Mesendoderm (in vitro differentiated cells): ENCODE measurements at places on chromosomes 11 and 22.

DNA sequence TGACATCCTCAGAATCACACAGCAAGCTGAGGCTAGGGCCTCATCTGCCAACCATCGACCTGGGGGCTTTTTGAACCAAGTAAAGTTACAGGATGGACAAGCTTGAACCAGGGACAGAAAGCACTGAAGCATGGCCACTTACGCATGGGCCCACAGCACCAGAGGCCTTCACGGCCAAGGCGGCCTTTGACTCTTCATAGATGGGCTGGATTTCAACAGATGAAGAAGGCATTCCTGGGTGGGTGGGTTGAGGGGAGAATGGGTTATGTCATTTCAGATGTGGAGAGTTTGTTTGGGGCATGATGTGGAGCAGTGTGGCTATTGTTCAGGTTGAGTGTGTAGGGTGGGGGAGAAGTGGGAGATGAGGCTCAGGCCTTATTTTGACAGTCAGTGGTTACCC lies 60.2 kb downstream of the LRRC32 start:
- DNase-seq = no peak

GRCh38 chr11:64885367-64886286 lies 7.2 kb upstream of the EHD1 start:
- DNase-seq = no peak

DNA sequence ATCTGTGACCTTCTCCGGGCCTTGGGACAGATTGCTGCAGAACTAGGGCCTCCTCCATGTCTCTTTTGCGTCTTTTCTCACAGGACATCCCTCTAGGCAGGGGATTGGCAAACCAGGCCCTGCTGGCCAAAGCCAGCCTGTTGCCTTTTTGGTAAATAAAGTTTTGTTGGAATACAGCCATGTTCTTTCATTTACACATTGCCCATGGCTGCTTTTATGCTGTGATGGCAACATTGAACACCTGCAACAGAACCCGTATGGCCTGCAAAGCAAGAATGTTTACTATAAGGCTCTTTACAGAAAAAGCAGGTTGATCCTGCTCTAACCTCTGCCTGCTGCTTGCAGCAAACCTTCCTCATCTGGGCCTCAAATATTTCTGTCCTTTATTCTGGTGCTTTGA lies 56.8 kb upstream of the B3GAT1 start:
- no peak for DNase-seq

DNA sequence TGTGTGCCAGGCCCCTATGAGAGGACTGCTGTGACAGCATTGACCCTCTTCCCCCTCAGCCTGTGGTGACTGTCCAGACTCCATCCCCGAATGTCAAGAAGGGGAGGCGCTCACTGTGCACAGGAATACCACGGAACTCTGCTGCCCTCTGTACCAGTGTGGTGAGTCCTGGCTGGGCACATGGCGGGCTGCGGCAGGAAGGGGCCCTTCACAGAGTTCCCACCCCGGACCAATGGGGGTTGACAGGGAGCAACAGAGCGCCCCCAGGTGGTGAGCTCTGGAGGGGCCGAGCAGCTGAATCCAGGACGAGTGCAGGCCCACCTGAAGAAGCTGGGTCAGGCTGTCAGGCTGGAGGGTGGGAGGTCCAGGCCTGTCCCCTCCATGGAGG lies 83.8 kb upstream of the MYOD1 start:
- no peak for DNase-seq

DNA sequence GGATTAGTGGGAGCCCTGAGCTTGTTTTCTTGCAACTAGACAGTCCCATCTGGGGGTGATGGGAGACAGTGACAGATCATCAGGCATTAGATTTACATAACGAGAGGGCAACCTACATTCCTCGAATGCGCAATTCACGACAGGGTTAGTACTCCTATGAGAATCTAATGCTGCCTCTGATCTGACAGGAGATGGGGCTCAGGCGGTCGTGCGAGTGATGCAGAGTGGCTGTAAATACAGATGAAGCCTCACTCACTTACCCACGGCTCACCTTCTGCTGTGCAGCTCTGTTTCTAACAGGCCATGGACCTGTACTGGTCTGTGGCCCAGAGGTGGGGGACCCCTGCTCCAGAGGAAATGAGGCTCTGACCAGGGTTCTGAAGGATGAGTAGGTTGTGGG lies 125.5 kb downstream of the FBXO7 start:
- peak; percentile 24 for DNase-seq

DNA sequence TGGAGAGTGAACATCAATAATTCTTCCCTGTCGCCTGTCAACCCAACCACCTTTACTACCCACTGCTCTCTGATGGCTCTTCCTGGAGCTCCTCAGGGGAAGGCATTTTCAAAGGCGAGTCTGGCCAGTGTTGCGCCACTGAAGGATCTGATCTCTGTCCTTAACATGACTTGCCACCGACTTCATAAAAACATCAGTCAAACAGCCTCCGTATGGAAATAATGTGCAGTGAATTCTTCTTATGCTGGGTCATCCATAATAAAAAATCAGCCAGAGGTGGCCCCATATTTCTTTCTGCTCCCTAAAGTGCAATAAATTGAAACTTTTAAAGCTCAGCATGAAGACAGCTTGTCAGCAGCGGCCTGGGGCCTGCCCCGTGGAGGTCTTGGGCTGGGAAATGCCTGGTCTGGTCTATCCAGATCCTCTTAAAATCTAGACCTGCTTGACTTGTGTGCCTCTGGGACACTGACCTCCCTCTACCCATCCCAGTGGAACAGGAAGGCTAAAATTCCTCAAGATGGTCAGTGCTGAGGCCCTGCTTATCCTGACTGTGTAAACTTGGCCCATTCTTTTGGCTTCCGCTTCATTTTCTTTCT lies 199.5 kb downstream of the MYO18B start:
- no peak for DNase-seq

DNA sequence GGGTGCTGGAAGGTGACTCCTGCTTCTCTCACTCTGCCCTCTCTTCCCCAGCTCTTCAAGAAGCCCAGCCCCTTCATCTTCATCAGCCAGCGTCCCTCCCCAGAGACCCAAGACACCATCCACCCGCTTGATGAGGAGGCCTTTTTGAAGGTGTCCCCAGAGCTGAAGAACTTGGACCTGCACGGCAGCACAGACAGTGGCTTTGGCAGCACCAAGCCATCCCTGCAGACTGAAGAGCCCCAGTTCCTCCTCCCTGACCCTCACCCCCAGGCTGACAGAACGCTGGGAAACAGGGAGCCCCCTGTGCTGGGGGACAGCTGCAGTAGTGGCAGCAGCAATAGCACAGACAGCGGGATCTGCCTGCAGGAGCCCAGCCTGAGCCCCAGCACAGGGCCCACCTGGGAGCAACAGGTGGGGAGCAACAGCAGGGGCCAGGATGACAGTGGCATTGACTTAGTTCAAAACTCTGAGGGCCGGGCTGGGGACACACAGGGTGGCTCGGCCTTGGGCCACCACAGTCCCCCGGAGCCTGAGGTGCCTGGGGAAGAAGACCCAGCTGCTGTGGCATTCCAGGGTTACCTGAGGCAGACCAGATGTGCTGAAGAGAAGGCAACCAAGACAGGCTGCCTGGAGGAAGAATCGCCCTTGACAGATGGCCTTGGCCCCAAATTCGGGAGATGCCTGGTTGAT lies 12.6 kb downstream of the IL10RA start:
- DNase-seq = no peak

GRCh38 chr11:42234451-42234951 lies 775.0 kb upstream of the LRRC4C start:
- DNase-seq = peak; percentile 27
